ENCODE measurements at places on chromosomes 12 and 14. TPM values are rescaled to one million over a fixed set of nuclear protein-coding genes. Genes with fewer than 3 reads are reported as not detected.

The METAP2 gene
- total RNA-seq: 73.2 TPM

The GALNT4 gene
- total RNA-seq: 12.5 TPM

The C12orf60 gene
- total RNA-seq: 1.2 TPM

- no peak for DNase-seq
These were observed 2.6 kb upstream of the KLRC1 start for GRCh38 chr12:10455766-10456165.

DNA sequence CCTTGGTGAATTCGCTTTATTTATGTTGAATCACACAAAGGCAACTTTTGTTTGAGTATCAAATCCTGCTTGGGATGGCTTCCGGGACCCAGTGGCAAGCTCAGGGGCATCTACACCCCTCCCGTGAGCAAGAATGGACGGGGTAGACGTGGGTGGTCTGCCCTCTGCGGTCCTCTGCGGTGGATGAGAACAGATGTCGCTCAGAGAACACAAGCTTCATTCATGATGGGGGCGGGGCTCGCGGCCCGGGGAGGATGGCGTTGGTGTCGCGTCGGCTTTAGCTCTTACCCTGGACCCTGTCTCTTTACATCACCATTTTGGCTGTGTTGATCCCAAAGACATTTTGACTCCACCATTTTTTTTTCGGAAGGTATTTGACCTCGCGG lies 158.5 kb upstream of the RTL1 start:
- DNase-seq: no peak

Measured in ovary (tissue), 10 donors.